Dorsolateral prefrontal cortex (tissue), 122 donors: ENCODE measurements at places on chromosomes 1 and 21. TPM values are rescaled to one million over a fixed set of nuclear protein-coding genes. Genes with fewer than 3 reads are reported as not detected.

The KRTCAP2 gene
- total RNA-seq: 116 TPM

The TNFAIP8L2 gene
- total RNA-seq: 0.59 TPM

The IL12RB2 gene
- 8.5 TPM for total RNA-seq

The BLACAT1 gene
- total RNA-seq: 1.3 TPM

The GPR52 gene
- 7.2 TPM for total RNA-seq
